Cerebellum (tissue), 4 donors: ENCODE measurements at places on chromosomes 2 and 18. TPM values are rescaled to one million over a fixed set of nuclear protein-coding genes. Genes with fewer than 3 reads are reported as not detected.

The CFAP65 gene
- 1.00 TPM for total RNA-seq

The RFX8 gene
- 0.36 TPM for total RNA-seq

The NPC1 gene
- total RNA-seq: 34.8 TPM

The MOCOS gene
- total RNA-seq: 0.09 TPM

The MLPH gene
- total RNA-seq: 1.2 TPM

The CROCC2 gene
- not detected for total RNA-seq

The UPP2 gene
- 0.27 TPM for total RNA-seq

The COLEC12 gene
- total RNA-seq: 25.3 TPM

The SPDYA gene
- total RNA-seq: 2.7 TPM

The C18orf54 gene
- 12.1 TPM for total RNA-seq

The SULT1C4 gene
- 20.7 TPM for total RNA-seq

The SDC1 gene
- 26.0 TPM for total RNA-seq

The NXPH2 gene
- 12.7 TPM for total RNA-seq

The EFHD1 gene
- total RNA-seq: 1.00 TPM

The HOXD13 gene
- total RNA-seq: not detected

The CNDP1 gene
- 0.36 TPM for total RNA-seq

The TMEM182 gene
- total RNA-seq: 5.8 TPM

The LRATD1 gene
- 17.2 TPM for total RNA-seq

The CRYBA2 gene
- total RNA-seq: not detected

The FSIP2 gene
- 3.3 TPM for total RNA-seq

The SAG gene
- not detected for total RNA-seq

The XDH gene
- total RNA-seq: 0.54 TPM
